H4 (cell line): ENCODE measurements at places on chromosomes 1 and 21. TPM values are rescaled to one million over a fixed set of nuclear protein-coding genes. Genes with fewer than 3 reads are reported as not detected.

The CTSS gene
- total RNA-seq: 0.39 and 1.5 TPM in 2 replicates

The FCRL5 gene
- not detected in 2 replicates for total RNA-seq

The KRTAP19-1 gene
- total RNA-seq: not detected in 2 replicates

The GATAD2B gene
- 4.9 and 7.2 TPM in 2 replicates for total RNA-seq

The HEYL gene
- total RNA-seq: not detected in 2 replicates

The EFNA3 gene
- 7.5 and 9.5 TPM in 2 replicates for total RNA-seq

The OR6K3 gene
- not detected in 2 replicates for total RNA-seq

The HOOK1 gene
- 0.02 TPM in 1 of 2 replicates, not detected in the other for total RNA-seq

The CD164L2 gene
- not detected in 2 replicates for total RNA-seq

The PERM1 gene
- 0.19 TPM in 1 of 2 replicates, not detected in the other for total RNA-seq

The FAM131C gene
- total RNA-seq: 0.08 and 0.62 TPM in 2 replicates

The OR10Z1 gene
- total RNA-seq: not detected in 2 replicates

The SPRR3 gene
- total RNA-seq: not detected in 2 replicates

The MASP2 gene
- total RNA-seq: not detected in 2 replicates

The C8B gene
- total RNA-seq: not detected in 2 replicates

The PTAFR gene
- 0.04 TPM in 1 of 2 replicates, not detected in the other for total RNA-seq

The LCE2A gene
- not detected in 2 replicates for total RNA-seq

The NEGR1 gene
- total RNA-seq: 1.8 and 3.0 TPM in 2 replicates

The OR2T11 gene
- not detected in 2 replicates for total RNA-seq

The F3 gene
- 42.6 and 43.3 TPM in 2 replicates for total RNA-seq

The ABCA4 gene
- 1.0 and 1.1 TPM in 2 replicates for total RNA-seq

The GNAI3 gene
- total RNA-seq: 9.0 and 9.8 TPM in 2 replicates

The CEP350 gene
- 15.4 and 17.9 TPM in 2 replicates for total RNA-seq

The OLFML2B gene
- total RNA-seq: 0.55 and 2.1 TPM in 2 replicates

The TNFRSF9 gene
- total RNA-seq: 1.2 and 2.0 TPM in 2 replicates

The AGO1 gene
- total RNA-seq: 5.8 and 5.9 TPM in 2 replicates

The GLIS1 gene
- 0.86 and 1.0 TPM in 2 replicates for total RNA-seq

The KISS1 gene
- total RNA-seq: not detected in 2 replicates

The SH2D5 gene
- 0.56 and 0.97 TPM in 2 replicates for total RNA-seq

The FAM72B gene
- 4.5 and 11.2 TPM in 2 replicates for total RNA-seq

The FCAMR gene
- not detected in 2 replicates for total RNA-seq

The ITLN1 gene
- total RNA-seq: not detected in 2 replicates

The RNF11 gene
- 115 and 123 TPM in 2 replicates for total RNA-seq

The HSD3B1 gene
- total RNA-seq: not detected in 2 replicates

The SYT6 gene
- total RNA-seq: not detected in 2 replicates

The ATP1A4 gene
- not detected in 2 replicates for total RNA-seq

The GON4L gene
- total RNA-seq: 7.1 and 11.0 TPM in 2 replicates

The LRRC8C gene
- 4.4 and 7.0 TPM in 2 replicates for total RNA-seq

The TRIM67 gene
- total RNA-seq: not detected in 2 replicates
